ENCODE measurements at places on chromosomes 6 and 20. TPM values are rescaled to one million over a fixed set of nuclear protein-coding genes. Genes with fewer than 3 reads are reported as not detected.

DNA sequence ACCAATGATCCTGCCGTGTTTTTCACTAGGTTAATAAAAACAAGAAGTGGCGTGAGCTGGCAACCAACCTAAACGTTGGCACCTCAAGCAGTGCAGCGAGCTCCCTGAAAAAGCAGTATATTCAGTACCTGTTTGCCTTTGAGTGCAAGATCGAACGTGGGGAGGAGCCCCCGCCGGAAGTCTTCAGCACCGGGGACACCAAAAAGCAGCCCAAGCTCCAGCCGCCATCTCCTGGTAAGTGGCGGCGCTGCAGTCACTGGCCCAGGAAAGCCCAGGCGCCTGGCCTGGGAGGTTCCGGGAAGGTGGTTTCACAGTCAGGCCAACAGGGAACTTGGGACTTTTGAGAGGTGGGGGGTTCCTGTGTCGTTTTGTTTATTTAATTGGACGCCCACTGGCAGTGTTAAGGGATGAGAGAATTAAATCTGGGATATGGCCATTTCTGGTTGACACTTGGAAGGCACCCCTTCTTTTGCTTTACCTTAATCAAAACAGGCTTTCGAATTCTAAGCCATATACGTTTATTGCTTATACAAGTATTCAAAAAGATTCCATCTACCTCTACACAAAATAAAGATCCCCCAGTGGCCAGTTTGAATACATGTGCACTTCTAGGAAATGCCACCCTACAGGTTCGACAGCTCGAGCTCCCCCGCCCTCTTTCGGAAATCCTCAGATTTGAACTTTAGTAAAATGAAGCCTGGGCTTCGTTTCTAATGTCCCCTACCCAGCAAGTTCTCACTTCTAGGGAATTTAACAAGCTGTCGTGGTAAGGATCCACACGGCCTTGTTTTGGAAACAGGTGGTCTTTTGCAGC lies 138.9 kb downstream of the TMEM242 start:
- H3K36me3 ChIP-seq = peaks cover 7% of the 10 kb centered on the region
- peak; percentile 69 for DNase-seq
- H3K4me3 ChIP-seq = no peak overlapping the region
- H3K27me3 ChIP-seq = no peaks in the 10 kb centered on the region
- no peak overlapping the region for H3K27ac ChIP-seq

Gene C6orf62
- total RNA-seq = 194 TPM

- DNase-seq = peak; percentile 33
- H3K27ac ChIP-seq = no peak overlapping the region
- no peaks in the 10 kb centered on the region for H3K4me1 ChIP-seq
- peaks cover 8% of the 10 kb centered on the region for H3K27me3 ChIP-seq
- no peaks in the 10 kb centered on the region for H3K36me3 ChIP-seq
- no peak overlapping the region for H3K4me3 ChIP-seq
These were observed 23.8 kb downstream of the PRSS35 start for GRCh38 chr6:83536034-83536646.

GRCh38 chr6:131831886-131832285 lies 24.1 kb downstream of the ENPP1 start:
- no peak for DNase-seq
- H3K27ac ChIP-seq = no peak overlapping the region
- peaks cover 20% of the 10 kb centered on the region for H3K27me3 ChIP-seq
- no peaks in the 10 kb centered on the region for H3K36me3 ChIP-seq
- H3K4me3 ChIP-seq = no peak overlapping the region

- H3K27ac ChIP-seq = peak overlapping the region; percentile 51
- no peak for DNase-seq
- H3K27me3 ChIP-seq = no peaks in the 10 kb centered on the region
- no peaks in the 10 kb centered on the region for H3K36me3 ChIP-seq
- no peak overlapping the region for H3K4me3 ChIP-seq
These were observed 12.6 kb upstream of the HLA-DQA1 start for GRCh38 chr6:32624565-32624964.

- no peak overlapping the region for H3K27ac ChIP-seq
- H3K4me3 ChIP-seq = no peak overlapping the region
- H3K36me3 ChIP-seq = no peaks in the 10 kb centered on the region
These were observed 261.4 kb upstream of the IRAK1BP1 start for GRCh38 chr6:78605909-78606446.

DNA sequence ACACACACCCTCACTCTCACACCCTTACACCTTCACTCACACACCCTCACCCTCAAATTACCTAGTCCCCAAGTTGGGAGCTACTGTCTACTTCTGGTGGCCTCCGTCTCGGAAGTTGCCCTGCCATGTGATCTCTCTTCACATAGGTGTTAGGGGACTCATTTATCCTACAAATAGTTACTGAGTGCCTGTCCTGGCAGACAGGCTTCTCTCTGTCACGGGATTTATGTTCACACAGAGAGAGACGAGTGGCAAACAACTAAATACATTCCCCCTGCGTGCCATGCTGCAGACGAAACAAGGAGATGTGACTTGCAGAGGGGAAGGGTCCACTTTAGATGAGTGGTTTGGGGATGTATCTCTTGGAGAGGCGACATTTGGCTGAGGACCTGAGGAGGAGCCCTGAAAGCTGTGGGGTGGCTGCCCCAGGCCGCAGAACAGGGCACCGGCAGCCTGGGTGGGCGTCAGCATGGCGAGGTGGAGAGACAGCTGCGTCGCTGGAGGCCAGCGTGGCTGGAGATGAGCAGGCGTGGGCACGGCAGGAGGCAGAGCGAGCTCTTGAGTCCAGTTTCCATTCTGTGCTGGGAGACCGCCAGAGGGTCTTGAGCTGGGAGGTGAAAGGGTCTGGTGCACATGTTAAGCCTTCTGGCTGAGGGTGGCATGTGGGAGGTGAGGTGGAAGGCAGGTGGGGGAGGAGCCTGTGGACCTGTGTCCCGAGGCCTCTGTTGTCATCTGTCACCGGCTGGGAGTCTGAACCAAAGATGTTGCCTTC lies 17.2 kb downstream of the DYNLT1 start:
- peak overlapping the region; percentile 18 for H3K27ac ChIP-seq
- H3K36me3 ChIP-seq = peaks cover 29% of the 10 kb centered on the region
- no peak for DNase-seq
- H3K4me1 ChIP-seq = peaks cover 50% of the 10 kb centered on the region
- no peak overlapping the region for H3K4me3 ChIP-seq

DNA sequence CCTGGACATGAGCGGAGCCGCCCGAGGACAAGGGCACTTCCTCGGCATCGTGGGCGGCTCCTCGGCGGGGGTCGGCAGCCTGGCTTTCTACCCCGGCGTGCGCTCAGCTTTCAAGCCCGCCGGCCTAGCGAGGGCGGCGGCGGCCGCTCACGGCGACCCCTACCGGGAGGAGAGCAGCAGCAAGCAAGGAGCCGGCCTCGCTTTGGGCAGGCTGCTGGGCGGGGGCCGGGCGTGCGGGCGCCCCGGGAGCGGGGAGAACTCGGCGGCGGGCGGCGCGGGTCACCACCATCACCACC lies 6.7 kb downstream of the PRDM13 start:
- no peak overlapping the region for H3K27ac ChIP-seq
- H3K4me1 ChIP-seq = peaks cover 28% of the 10 kb centered on the region
- H3K36me3 ChIP-seq = peaks cover 3% of the 10 kb centered on the region

- H3K4me1 ChIP-seq = peaks cover 50% of the 10 kb centered on the region
- peaks cover 48% of the 10 kb centered on the region for H3K36me3 ChIP-seq
- peak overlapping the region; percentile 96 for H3K27ac ChIP-seq
- H3K4me3 ChIP-seq = peak overlapping the region; percentile 54
- H3K27me3 ChIP-seq = no peaks in the 10 kb centered on the region
- no peak for DNase-seq
These were observed 10.4 kb upstream of the ZNFX1 start for GRCh38 chr20:49288250-49288751.

Gene COL21A1
- total RNA-seq = not detected

Gene DACT2
- 1.3 TPM for total RNA-seq

DNA sequence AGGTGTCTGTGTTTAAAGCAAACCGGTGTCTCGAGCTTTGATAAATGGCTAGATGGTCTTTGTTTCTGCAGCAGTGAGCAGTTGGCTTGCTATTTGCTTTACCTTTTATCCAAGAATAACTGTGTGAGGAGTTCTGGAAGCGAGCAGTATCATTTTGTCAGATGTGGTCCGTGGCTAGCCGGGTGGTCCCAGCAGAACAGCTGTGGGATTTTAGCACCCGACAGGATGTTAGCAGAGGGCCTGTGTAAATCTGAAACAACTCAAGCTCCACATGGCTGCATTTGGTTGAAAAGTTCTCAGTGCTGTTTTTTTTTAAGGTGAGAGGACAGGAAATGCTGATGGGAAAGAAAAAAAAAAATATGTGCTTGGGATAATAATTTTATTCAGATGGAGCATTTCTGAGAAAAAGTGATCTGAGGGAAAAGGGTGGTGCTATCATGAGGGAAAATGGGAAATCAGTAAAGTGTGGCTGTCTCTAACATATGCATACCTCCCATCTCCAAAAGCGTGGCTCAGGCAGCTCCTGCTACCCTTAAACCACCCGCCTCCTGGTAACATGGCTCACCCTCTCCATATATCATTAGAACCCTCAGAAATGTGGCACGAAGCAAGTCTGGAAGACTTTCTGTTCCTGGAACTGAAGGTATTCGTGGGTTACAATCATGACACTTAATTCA lies 215.4 kb downstream of the TSHZ2 start:
- H3K27me3 ChIP-seq = peaks cover 12% of the 10 kb centered on the region
- peaks cover 7% of the 10 kb centered on the region for H3K4me1 ChIP-seq
- H3K36me3 ChIP-seq = no peaks in the 10 kb centered on the region

Gene STX11
- 34.0 TPM for total RNA-seq

DNA sequence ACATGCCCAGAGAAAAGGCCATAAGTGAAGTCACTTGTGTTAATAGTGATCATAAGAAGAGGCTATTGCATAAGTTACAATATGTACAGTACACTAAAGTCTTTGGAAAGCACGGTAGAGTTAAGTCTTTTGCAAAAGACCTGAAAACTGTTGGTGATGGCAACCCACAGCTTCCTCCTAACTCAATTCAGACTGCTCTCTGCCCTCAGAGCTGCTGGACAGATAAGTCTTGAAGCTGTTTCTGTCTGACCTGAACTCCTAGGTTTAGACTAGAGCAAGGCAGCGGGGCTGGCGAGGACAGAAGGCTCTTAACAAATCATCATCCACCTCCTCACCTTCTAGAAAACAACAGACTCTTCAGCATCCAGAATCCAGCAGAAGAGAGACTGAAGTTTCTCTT lies 125.4 kb downstream of the CD24 start:
- H3K27ac ChIP-seq = no peak overlapping the region
- no peak overlapping the region for H3K4me3 ChIP-seq
- H3K36me3 ChIP-seq = no peaks in the 10 kb centered on the region
- H3K4me1 ChIP-seq = no peaks in the 10 kb centered on the region
- DNase-seq = no peak
- no peaks in the 10 kb centered on the region for H3K27me3 ChIP-seq

- peaks cover 100% of the 10 kb centered on the region for H3K4me1 ChIP-seq
- no peak for DNase-seq
- H3K27me3 ChIP-seq = no peaks in the 10 kb centered on the region
- peak overlapping the region; percentile 67 for H3K4me3 ChIP-seq
- peaks cover 11% of the 10 kb centered on the region for H3K36me3 ChIP-seq
These were observed 12.9 kb downstream of the RIPOR2 start for GRCh38 chr6:24922814-24923213.

DNA sequence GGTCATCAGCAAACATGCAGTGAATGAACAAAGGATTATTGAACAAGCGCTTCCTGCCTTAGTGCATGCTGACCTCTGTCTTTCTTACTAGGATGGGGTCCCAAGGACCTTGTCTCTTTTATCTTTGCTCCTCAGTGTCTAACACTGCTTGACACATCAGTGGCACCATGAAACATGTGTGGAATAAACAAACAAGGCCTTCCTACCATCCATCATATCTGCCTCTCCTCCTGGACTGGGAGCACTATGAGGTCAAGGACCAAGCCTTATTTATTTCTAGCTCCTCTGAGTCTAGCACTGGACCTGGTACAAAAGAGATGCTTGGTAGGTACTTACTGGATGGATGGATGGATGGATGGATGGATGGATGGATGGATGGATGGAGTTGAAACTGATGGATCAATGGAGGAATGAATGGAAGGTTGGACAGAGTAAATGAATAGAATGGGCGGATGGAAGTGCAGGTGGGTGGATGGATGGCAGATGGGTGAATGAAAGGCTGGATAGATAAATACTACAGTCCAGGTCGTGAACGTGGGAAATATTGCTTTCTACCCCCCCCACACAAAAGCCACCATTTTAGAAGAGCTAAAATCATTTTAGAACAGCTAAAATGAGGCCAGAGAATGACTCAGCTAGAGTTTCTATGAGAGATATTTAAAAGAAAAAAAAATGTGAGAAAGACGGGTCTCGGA lies 104.1 kb upstream of the PTPN1 start:
- H3K4me1 ChIP-seq = no peaks in the 10 kb centered on the region
- no peaks in the 10 kb centered on the region for H3K36me3 ChIP-seq

Gene ABCC10
- total RNA-seq = 32.8 TPM

GRCh38 chr6:161480421-161481155 lies 206.7 kb upstream of the AGPAT4 start:
- no peak overlapping the region for H3K4me3 ChIP-seq
- H3K4me1 ChIP-seq = no peaks in the 10 kb centered on the region
- H3K36me3 ChIP-seq = no peaks in the 10 kb centered on the region

DNA sequence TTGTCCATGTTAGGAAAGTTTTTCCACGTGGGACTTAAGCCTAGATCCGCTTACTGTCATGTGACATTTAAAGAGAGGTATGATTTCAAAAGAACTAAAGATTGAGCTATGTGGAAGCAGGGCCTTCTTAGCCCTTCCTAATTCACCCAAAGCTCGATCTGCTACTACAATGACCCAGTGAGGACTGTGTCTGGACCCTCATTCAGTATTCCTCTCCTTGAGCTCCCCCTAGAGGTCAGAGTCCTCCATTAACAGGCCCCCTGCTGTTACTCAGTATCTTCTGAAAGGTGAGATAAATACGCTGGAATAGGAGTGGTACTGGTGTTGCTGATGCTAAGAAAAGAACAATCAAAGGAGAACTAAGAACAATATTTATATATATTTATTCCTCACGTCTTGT lies 414.0 kb downstream of the GJA1 start:
- H3K27me3 ChIP-seq = no peaks in the 10 kb centered on the region
- no peaks in the 10 kb centered on the region for H3K36me3 ChIP-seq
- no peak overlapping the region for H3K4me3 ChIP-seq
- H3K4me1 ChIP-seq = peaks cover 5% of the 10 kb centered on the region

DNA sequence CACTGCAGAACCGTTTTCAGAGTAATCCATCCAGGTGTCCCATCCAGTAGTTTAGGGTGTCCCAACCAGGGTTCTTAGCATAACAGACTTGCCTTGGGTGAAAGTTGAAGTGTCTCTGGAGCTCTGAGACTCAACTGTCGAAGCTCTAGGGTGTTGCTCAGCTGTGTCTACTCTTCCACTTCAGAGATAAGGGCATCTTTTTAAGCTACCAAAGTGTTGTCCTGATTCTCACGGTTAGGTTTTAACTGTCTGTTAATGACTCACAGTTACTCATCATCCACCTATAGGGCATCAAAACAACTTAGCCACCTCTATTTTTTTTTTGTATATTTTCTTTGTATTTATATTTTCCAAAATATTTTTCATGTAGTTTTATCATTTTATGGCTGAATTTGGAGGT lies 36.9 kb upstream of the TBX18 start:
- no peaks in the 10 kb centered on the region for H3K36me3 ChIP-seq
- H3K4me3 ChIP-seq = no peak overlapping the region
- H3K27me3 ChIP-seq = no peaks in the 10 kb centered on the region
- DNase-seq = no peak

Gene TSPO2
- total RNA-seq = not detected

All from activated T-cell treated with anti-CD3 and anti-CD28 coated beads, Interleukin-2, amount 50 U/mL, for 72 hours (primary cell).